T-helper 17 cell (primary cell): ENCODE measurements at places on chromosomes 11 and 22.

DNA sequence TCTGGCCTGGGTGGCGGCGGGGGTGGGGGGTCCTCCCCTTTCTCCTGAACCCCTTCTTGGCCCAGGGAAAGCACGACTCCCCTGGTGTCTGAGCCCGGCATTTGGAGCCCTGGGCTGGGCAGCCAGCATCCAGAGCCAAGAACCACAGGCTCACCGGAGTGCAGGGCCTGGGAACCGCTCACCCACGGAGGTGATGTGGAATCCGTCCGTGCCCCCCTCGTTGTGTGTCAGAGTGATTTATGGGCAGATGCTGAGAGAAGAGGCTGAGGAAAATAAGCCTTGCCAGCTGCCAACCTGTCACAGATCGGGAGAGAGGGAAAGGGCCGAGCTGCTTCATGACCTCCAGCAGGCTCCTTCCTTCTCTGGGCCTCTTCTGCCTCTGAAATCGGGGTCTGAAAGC lies 33.7 kb downstream of the WNT11 start:
- no peak for DNase-seq

DNA sequence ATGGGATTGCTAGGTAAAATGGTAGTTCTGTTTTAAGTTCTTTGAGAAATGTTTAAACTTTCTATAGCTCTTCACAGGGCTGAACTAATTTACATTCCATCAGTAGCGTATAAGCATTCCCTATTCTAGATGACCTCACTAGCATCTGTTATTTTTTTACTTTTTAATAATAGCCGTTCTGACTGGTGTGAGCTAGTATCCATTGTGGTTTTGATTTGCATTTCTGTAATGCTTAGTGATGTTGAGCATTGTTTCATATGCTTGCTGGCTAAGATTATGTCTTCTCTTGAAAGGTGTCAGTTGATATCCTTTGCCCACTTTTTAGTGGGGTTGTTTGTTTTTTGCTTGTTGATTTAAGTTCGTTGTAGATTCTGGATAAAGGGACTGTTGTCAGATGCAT lies 35.9 kb downstream of the MMP27 start:
- no peak for DNase-seq

DNA sequence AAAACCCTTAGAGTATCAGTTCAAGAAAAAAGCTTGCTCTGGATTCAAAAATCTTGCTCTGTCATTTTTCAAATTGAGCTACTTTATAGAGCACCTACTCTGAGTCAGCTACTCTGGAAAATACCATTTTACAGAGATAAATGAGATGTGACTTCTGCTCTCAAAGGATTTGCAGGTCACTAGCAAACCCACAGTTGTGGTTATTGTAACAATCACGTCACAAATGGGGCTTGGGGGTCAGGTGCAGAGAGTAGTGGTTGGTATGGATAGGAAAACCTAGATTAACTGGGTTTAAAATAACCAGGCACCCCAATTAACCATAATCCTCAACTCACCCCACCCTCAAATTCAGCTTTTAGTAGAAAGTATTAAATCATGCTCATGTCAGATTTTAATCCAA lies 52.3 kb downstream of the MSANTD4 start:
- DNase-seq = no peak

DNA sequence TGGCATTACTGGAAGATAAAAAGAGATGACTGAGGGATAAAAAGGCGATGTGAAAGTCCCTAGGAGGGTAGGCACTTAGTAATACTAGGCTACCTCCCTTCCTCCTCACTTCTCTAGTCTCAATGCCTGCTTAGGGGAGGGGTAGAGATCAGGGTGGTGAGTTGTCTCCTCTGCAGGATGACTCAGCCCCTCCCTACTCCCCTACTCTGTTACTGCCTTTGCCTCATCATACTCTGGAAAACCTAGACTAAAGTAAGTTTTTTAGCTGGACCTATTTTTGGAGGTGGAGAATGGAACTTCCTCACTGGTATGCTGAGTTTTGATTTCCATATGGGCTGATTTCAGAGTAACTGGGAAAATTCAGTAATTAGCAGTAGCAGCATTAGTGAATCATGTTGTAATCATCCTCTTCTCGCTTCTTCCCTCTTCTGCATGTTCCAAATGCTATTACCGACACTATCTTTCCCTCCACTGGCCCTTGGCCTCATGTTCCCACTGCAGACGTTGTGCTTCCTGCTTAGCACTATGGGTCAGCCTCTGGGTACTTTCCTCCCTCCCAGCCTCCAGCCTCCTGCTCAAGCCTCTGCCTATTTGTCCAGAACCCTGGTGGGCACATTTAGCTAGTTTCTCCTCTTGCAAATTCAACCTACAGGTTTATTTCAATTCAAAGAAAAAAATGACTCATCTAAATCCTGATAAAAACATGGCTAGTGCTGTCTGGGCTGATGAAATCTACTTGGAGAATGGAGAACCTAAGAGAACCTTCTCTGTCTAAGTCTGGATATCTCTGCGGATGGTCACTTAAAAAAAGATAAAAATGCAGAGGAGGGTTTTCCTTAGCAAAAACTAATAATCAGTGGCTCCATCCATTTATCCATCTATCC lies 281.7 kb downstream of the ST3GAL4 start:
- no peak for DNase-seq

DNA sequence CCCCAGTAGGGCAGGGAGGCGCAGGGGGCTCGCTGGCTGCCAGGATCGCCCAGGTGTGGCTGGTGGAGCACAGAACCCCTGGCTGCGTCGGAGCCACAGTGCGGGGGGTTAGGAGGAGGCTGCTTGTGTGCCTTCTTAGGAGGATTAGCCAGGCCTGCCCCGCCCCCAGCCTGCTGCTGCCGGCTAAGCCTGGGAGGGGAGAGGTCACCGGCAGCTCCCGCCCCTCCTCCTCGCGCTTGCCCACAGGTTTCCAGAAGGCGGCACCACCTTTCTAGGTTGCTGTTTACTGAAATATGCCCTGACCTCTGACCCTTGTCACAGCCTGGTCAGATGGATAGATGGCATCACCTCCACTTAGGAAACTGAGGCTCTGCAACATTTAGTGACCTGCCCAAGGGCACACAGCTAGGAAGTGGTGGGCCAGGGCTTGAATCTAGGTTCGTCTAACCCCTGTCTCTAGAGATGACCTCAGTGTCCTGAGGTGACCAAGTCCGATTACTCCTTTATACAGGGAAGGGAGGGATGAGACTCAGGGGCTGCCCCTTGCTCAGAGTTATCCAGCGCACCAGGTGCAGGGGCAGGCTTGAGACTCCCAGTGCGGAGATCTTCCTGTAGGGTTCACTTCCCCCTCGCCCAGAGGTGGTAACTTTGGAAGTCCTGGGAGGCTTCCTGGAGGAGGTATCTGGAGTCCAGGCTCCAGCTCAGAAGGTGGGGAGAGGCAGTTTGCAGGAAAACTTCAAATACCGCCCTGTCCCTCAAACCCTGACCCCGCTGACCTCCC lies 44.0 kb downstream of the MYO7A start:
- no peak for DNase-seq

DNA sequence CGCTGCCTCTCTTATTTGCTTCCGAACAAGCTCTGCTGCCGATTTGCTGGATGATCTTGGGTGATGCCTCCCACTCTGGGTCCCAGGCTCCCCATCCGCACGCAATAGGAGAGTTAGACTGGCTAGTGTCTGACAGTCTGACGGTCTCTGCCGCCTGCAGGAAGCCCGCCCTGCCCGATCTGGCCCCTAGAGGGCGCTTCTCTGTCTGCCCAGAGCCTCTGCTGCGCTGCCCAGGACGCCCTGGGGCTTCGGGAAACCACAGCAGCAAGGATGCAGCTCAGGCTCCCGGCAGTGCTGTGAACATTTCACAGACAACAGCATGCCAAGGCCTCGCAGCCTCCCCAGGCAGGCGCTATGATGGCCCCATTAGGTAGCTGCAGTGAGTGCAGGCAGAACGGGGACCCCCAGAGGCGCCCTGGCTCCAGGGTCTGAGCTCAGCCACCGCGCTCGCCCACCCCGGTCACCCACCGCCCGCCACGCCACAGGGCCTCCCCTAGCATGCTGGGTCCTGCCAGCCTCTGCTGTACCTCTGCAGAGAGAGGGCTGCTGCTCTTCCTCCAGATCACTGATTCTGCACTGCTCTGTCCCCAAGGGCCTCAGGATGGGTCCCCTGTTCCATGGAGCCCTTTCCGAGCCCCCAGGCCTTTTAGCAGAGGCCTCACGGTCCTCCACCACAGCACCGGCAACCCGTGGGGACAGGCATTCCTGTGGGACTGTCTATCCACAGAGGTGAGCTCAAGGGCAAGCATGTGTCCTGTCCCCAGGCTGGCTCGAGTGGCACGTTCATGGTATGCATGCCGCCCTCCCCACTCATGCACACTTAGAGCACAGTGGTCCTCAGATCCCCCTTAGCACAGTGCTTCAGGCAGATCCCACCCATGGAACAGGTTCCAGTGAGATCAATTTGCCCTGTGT lies 4.3 kb upstream of the BAIAP2L2 start:
- DNase-seq = peak; percentile 61

DNA sequence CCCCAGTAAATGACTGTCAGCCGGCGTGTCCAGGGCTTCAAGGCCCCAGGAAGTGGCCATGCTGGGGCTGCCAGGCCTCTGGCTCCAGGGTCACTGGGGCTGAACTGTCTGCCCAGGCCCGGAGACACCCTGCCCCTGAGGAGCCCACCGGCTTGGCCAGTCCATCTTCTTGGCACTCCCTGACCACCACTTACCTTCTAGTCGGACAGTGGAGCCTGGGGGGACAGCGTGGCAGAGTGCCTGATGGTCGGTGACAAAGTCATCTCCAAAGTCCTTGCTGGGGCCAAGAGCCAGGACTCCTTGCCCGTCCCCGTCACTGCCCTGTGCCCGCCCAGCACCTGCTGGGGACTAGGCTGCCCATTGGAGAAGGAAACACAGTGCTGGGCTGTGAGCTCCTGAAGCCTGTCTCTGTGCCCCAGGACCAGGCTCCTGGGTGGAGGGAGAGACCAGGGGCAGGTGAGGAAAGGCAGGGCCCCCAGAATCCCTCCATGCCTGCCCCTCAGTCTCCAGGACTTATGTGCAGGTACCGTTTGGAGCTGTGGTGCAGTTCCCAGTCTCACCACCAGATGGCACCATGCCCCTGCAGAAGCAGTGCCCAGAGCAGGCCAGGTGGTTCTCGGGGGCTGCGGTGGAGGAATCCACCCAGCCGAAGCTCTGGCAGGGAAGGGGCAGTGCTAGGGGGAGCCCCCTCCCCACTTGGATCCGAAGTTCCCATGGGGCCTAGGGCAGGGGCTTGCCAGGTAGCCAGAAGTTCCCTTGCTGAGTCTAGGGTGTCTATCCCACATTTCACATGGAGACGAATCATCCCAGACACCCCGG lies 6.0 kb upstream of the CCDC188 start:
- DNase-seq = peak; percentile 79

DNA sequence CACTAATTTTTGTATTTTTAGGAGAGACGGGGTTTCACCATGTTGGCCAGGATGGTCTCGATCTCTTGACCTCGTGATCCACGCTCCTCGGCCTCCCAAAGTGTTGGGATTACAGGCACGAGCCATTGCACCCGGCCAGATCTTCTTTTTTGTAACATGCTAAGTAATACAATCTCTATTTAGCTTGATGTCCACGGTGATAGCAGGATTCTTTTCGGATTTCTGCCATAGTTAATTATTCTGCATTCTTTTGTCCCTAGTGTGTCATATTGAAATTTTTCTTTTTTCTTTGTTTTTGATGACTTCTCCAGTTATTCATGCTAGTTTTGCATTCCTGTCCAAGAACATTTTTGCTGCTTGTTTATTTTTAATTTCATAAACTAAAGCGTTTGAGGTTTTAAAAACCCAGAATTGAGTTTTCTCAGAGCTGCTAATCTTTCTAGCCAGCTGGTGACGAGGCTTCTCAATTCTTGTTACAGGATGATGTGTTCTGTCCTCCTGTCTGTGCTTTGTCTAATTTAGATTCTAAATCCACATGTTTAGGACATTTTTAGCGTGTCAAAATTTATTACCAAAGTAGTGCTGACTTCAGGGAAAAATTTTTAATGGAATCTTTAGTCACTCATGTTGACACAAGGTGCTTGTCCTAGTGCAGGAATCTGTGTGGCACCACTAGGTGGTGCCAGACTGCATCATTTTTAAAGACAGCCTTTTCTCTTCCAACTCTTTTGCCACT lies 21.8 kb downstream of the NF2 start:
- DNase-seq = no peak

GRCh38 chr11:104917271-104918112 lies 19.2 kb upstream of the CASP12 start:
- no peak for DNase-seq

DNA sequence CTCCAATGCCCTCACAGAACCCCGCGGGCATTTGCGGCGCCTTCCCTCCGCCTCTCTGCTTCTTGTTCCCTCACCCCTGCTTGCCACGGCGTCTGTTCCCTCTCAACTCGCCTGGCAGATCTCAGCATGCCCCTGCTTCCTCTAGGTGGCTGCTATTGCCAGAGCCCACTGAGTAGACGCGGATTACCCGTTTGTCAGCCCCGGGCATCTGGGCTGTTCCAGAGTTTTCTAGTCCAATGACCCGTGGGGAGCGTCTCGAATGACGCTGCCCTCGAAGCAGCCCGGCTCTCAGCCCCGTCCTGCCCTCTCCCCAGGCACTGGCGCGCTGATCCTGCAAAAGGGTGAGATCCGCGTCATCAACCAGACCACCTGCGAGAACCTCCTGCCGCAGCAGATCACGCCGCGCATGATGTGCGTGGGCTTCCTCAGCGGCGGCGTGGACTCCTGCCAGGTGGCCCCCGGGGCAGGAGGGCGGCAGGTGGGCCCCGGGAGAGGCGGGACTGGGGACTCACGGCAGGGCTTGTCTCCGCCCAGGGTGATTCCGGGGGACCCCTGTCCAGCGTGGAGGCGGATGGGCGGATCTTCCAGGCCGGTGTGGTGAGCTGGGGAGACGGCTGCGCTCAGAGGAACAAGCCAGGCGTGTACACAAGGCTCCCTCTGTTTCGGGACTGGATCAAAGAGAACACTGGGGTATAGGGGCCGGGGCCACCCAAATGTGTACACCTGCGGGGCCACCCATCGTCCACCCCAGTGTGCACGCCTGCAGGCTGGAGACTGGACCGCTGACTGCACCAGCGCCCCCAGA lies 49.7 kb downstream of the ST14 start:
- DNase-seq = no peak

GRCh38 chr22:20244691-20245576 lies 23.2 kb downstream of the RTN4R start:
- DNase-seq = peak; percentile 28

GRCh38 chr11:108713076-108713790 lies 48.4 kb downstream of the DDX10 start:
- no peak for DNase-seq

- no peak for DNase-seq
Observed at GRCh38 chr22:35868938-35869337, 151.3 kb downstream of the APOL5 start.

DNA sequence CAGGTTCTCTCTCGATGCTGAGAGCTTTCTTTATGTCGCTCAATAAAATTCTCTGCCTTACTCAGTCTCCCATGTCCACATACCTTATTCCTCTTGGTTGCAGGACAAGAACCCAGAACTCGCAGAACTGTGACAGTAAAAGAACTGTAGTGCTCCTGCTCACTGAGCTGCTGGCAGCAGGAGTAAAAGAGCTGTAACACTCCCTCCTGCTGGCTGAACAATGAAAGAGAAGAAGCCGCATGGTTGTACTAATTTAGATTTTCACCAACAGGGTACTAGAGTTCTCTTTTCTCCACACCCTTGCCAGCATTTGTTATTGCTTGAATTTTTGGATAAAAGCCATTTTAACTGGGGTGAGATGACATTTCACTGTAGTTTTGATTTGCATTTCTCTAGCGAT lies 433.2 kb downstream of the GUCY1A2 start:
- DNase-seq = no peak

- no peak for DNase-seq
Observed at GRCh38 chr11:33980897-33981296, 70.6 kb upstream of the CAPRIN1 start.

- no peak for DNase-seq
Observed at GRCh38 chr11:131109257-131109656, 193.0 kb upstream of the SNX19 start.
